Progenitor cell of endocrine pancreas (in vitro differentiated cells): ENCODE measurements at places on chromosomes 7 and 10. TPM values are rescaled to one million over a fixed set of nuclear protein-coding genes. Genes with fewer than 3 reads are reported as not detected.

PSD gene
- 8.9 and 10.7 TPM in 2 replicates for total RNA-seq

ACSM6 gene
- total RNA-seq: not detected in 2 replicates

SORBS1 gene
- 25.2 and 30.7 TPM in 2 replicates for total RNA-seq

CRYGN gene
- total RNA-seq: 2.5 and 3.2 TPM in 2 replicates

NSUN5 gene
- total RNA-seq: 35.2 and 36.8 TPM in 2 replicates

CADPS2 gene
- total RNA-seq: 4.3 and 6.1 TPM in 2 replicates

LRRC72 gene
- total RNA-seq: not detected in 2 replicates

PARD3 gene
- total RNA-seq: 78.7 and 85.3 TPM in 2 replicates
